Right renal cortex interstitium (tissue), 3 donors: ENCODE measurements at places on chromosomes 5 and 9. TPM values are rescaled to one million over a fixed set of nuclear protein-coding genes. Genes with fewer than 3 reads are reported as not detected.

GRCh38 chr9:77841739-77842386 lies 189.7 kb downstream of the GNAQ start:
- DNase-seq: no peak

- no peak for DNase-seq
Measured at GRCh38 chr5:15564523-15564922, 64.5 kb downstream of the FBXL7 start.

Gene KIF2A
- polyA plus RNA-seq: 60.1 TPM

GRCh38 chr5:156836846-156837245 lies 13.2 kb upstream of the PPP1R2B start:
- DNase-seq: no peak

- no peak for DNase-seq
Measured at GRCh38 chr5:115577329-115577728, 24.9 kb downstream of the TICAM2 start.

GRCh38 chr9:91800473-91801030 lies 149.5 kb downstream of the ROR2 start:
- no peak for DNase-seq

- DNase-seq: no peak
Measured at GRCh38 chr5:65762234-65762633, 40.2 kb downstream of the NLN start.

DNA sequence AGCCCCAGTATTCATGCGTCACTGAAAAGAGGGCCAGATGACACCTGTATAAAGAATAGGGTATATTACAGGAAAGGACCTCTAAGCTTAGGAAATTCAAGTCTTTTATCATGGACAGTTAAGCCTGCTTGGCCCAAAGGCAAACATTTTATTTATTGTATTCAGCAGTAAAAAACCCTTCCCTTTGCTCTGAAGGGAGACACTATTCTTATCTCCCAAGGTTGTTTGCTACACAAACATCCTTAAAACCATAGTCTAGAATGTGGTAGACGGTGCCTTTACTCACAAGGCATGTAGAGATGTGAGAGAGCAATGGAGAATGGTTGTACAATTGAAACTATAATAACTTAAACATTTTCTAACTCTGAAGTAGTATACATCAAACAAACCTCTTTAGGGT lies 33.9 kb downstream of the FTMT start:
- no peak for DNase-seq

GRCh38 chr9:134433909-134434882 lies 107.9 kb downstream of the RXRA start:
- DNase-seq: no peak

DNA sequence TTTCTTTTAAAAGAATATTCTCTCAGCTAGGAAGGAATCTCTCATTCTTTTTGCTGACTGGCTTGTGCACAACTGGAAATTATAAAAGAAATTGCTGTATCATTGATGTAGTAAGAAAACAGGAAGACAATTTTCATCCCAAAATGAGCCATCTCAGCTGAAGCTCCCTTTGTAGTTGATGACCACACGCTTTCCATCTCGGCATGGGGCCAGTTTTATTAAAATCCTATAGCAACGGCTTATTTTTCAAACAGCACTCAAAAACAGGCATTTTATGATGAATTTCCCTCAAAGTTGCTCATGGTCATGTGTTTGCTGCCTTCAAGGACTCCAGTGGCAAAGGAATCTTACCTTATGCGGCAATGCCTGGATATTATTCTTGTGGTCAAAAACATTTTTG lies 62.4 kb upstream of the GLIS3 start:
- DNase-seq: no peak

DNA sequence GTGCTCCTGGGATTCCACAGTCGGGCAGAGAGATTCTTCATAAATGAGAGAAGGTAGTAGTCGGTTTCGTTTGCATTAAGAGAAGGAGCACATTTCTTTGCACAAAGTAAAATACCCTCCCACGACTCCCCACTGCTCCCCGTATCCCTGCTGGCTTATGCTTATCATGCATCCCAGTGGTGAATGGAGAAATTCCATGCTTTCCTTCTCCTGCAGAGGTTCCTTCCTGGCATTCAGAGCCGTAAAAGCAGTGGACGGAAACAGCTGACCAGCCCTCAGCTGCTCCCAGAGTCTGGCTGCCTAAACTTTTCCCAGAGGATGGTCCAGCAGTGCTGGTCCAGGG lies 93.1 kb downstream of the C9orf152 start:
- DNase-seq: no peak

GRCh38 chr9:76744336-76744735 lies 19.9 kb upstream of the PCA3 start:
- DNase-seq: no peak

DNA sequence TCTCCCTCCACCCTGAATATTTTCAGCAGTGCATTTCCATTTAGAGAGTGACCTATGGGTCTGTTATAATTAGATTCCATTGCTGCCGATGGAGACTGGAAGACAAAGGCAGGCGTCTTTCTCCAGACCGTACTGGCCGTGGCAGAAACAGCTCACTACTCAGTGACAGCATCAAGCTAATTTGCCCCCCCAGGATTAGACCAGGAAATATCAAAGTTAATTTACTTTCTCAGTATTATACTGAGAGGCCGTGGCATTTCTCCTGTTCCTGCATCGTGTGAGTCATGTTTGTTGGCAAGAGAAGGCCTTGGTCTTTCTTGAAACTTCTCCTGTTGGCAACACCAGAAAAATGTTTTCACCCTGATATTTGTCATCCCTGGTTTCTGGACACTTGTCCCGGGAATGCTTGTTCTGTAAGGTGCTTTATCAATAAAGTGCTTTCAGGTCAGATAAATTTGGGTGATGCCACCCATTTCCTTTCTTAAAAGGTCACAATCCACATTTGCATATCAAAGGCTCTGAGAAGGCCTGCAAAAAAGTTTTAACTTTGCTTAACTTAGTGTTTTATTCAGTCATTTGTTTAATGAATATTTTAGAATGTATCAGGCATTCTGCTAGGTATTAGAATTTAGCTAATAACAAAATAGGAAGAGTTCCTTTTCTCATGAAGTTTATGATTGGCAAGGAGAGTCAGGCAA lies 28.4 kb downstream of the SV2C start:
- DNase-seq: no peak

Gene DBH
- 0.62 TPM for polyA plus RNA-seq

DNA sequence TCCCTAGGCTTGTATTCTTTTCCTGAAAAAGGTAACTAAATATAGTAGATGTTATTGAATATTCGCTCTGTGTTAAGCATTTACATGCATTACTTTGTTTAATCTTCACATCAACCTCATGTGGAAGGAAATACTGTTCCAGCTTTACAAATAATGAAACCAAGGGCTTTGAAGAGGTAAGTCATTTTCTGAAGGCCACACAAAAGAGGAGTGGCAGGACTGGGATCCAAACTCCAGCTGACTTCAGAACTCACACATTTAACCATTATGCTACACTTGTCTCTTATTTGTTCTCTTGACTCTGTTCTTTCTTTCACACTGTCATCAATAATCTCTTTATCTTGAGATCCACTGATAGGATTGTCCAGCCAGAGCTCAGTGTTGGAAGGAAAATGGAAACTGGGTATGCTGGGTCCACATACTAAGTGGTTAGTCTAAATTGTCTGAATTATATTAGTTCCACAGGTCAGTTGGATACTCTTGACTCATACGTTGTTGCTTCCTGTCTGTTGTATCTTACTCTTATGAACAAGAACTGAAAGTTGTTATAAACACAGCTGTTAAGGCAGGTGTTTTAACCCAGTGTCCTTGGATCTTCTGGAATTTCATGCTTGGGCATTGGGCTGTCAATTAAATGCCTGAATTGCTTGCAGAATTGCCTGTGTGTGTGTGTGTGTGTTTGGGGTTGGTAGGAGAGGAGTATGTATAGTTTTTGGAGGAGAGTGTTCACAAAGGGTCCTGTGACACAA lies 65.6 kb downstream of the TLE4 start:
- DNase-seq: no peak

- DNase-seq: no peak
Measured at GRCh38 chr5:35822511-35822910, 34.2 kb upstream of the IL7R start.

- no peak for DNase-seq
Measured at GRCh38 chr5:173834071-173834771, 53.9 kb upstream of the CPEB4 start.

DNA sequence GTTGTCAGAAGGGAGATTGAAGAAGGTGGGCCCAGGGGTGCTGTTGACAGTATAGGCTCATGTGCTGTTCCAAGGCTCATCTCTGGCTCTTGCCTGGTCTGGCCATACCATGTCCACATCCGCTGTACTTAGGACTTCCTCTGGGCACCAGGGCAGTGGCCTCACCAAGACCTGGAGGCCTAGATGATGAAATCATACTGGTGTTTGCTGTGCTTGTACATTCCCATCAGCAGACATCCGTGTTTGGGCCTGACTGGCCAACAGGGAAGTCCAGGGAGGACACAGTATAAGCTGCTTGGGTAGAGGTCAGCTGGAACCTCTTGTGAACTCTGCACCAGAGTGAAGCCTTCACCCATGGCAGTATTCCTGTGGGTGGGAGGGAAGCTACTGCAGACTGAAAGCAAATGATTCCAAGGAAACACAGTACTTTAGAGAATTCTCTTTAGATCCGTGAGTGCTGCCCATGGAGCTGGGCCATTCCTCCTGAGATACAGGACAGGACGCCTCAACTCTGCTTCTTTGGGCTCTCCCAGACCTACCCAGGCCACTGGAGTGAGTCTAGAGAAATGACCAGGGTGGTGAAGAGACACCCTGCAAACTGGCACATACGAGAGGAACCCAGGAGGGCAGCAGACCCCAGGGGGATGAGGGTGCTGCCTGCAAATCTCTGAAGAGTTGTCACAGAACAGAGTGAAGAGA lies 22.5 kb downstream of the POLR1E start:
- no peak for DNase-seq

Gene SLC4A9
- 23.9 TPM for polyA plus RNA-seq

- DNase-seq: no peak
Measured at GRCh38 chr9:134215699-134216448, 51.5 kb upstream of the RNU6ATAC start.

Gene NUP155
- 26.5 TPM for polyA plus RNA-seq

DNA sequence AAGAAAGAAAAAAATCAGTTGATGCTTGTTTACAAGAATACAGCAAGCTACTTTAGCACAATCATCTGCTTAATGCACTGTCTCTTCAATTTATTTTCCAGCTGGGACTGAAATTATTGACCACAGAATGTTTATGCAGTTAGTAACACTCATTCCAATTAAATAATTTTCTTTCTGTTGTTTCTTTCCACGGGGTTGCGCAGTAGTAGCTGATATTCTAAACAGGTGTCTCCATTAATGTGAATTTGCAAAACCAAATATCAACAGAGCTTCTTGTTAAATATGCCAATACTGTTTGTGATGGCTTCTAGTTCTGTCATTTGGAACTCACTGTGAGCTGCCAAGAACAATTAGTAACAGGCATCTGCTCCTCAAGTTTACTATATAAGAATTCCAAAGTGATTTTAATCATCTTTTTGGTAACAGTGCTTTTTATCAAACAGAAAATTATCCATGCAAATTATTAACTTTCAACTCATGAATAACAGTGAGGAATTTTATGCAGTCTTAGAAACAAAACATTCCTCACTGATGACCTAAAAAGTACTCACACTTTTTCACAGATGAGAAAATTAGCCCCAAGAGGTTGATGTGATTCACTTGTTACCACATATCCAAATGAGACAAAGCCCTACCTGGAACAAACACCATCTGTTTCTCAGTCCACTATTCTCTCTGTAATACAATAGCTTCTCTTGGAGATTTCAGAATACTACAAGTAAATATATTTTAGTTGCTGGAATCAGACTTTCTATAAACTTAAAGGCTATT lies 567.6 kb upstream of the RGMB start:
- DNase-seq: no peak

- DNase-seq: peak; percentile 67
Measured at GRCh38 chr9:15155826-15156225, 151.2 kb downstream of the TTC39B start.

GRCh38 chr5:140575309-140575708 lies 10.7 kb downstream of the SLC35A4 start:
- no peak for DNase-seq

Gene EQTN
- 0.36 TPM for polyA plus RNA-seq

Gene OLFML2A
- polyA plus RNA-seq: 23.3 TPM

Gene RANBP6
- polyA plus RNA-seq: 39.1 TPM

GRCh38 chr5:106159616-106160015 lies 1511.1 kb downstream of the EFNA5 start:
- DNase-seq: no peak

GRCh38 chr5:10635257-10635866 lies 71.5 kb downstream of the ANKRD33B start:
- DNase-seq: no peak

GRCh38 chr5:81128416-81128815 lies 104.7 kb upstream of the CKMT2 start:
- DNase-seq: no peak

- no peak for DNase-seq
Measured at GRCh38 chr5:158843305-158843704, 256.4 kb downstream of the EBF1 start.

DNA sequence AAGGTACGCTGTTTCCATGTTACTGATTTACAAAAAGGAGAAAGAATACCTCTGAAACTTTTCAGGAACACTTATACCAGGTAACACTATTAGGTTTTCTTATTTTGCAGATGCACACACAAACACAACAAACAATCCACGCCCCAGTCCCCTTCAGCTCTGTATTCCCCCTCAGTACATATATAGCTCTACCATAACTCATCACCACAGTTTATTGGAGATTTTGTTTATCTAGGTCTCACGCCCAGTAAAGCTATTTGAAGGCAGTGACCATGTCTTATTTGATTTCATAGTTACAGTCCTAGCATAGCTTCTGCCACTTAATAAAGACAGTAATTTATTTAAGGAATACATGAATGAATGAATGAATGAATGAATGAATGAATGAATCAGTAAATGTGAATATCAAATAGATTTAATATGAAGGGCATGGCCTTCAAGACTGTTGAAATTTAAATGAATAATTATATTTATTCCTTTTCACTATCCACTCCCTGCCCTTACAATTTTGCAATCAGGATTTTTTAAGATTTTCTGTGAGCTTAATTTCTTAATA lies 32.9 kb downstream of the INVS start:
- DNase-seq: no peak

- DNase-seq: no peak
Measured at GRCh38 chr5:172901788-172902496, 57.3 kb upstream of the RPL26L1 start.

GRCh38 chr5:84614906-84615305 lies 230.2 kb upstream of the EDIL3 start:
- no peak for DNase-seq

Gene ENC1
- polyA plus RNA-seq: 72.9 TPM
